ENCODE measurements at places on chromosomes 3 and 15. TPM values are rescaled to one million over a fixed set of nuclear protein-coding genes. Genes with fewer than 3 reads are reported as not detected.

DNA sequence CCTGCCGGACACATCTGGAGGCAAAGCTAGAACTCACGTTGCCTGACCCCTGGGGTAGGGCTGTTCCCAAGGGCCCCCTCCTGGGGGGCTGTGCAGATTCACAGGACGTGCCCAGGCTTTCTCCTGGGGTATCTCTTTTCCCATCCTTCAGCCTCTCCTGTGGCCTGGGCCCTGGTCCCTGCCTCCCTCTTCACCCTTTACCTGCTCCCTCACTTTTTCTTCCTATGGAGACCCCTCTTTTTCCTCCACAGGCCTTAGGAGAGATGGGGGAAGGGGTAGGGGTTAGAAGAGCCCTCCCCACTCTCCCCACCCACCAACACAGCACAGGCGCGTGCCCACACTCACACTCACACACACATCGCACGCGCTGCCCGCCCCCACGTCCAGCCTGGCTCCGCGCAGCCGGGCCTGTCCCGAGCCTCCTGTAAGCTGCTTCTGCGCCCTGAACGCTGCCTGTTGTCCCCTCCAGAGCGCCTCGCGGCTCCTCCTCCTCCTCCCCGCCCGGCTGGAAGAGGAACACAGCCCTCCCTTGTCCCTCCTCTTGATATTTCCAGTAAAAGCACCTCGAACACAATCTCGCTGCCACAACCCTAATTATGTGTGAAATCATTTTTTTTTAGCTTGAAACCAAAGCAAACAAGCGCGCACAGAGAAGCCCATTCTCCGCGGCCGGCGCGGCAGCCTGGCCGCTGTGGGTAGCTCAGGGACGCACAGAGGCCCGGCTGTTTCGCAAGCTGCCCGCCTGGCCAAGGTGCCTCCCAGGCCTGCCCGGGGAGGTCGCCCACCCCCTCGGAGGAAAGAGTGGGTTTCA lies 33.9 kb upstream of the ACAN start:
- no peak for DNase-seq

GRCh38 chr3:80017369-80017768 lies 249.6 kb upstream of the ROBO1 start:
- DNase-seq = no peak

DNA sequence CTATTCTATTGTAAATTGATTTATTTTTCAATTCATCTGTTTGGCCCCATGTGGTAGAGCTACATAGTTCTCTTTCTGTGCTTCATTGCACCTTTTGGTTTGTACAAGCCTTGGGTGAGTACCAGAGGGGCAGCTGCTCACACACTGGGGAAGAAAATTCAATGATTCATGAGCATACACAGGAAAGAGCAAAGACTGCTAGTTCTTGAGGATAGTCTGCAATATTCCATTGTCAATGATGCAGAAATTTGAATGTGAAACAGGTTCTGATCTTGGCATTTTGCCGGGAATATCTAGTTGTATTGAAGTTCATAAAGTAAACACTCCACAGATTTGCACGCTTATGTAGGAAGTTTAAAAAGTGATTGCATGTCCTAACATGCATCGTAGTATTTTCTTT lies 304.6 kb downstream of the NAALADL2 start:
- DNase-seq = no peak

- DNase-seq = no peak
These were observed 155.7 kb downstream of the NUP210 start for GRCh38 chr3:13264468-13264795.

GRCh38 chr3:189563853-189564563 lies 67.2 kb upstream of the TP63 start:
- no peak for DNase-seq

DNA sequence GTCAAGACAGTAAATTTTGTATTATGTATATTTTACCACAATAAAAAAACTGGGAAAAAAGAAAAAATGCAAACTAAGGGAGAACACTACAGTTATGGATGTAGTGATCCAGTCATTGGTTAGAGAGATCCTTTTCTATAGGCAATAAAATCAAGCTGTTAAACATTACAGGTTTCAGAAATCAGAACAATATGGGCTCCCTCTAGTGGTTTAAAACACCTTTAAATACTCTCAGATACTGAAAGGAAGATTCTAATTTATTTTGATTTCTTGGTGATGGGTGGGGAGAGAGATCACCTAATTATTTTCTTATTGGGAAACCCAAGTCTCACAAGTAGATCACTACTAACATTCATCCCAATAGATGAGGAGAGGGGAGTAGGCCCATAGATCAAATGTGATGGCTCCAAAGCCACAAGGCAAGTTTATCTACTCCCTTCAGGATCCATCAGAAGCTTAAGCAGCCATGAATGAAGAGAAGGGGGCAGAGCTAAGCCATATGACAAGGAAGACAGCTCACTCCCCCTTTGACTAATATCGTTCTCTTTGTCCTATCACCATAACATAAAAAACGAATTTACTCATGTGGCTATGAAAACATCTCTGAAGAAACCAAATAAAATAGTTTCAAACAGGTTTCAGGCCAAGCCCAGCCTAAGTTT lies 118.6 kb downstream of the ANO10 start:
- no peak for DNase-seq

DNA sequence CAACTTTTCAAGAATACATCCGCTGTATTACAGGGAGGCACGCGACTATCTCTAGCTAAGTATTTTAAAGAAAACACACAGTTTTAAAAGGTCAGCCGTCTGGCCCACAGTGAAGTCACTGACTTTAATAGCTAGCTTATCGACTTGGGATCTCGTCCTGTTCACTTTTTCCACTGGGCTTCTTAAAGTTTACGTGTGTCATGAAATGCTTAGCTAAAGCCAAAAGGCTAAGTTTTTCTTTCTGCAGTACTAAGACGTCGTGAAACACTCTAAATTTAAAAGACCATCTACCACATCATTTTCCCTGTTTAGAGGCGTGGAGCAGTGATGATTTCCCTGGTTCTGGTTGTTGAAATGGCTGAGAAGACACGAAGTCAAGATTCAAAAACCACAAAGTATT lies 27.1 kb downstream of the LRIG1 start:
- DNase-seq = no peak

DNA sequence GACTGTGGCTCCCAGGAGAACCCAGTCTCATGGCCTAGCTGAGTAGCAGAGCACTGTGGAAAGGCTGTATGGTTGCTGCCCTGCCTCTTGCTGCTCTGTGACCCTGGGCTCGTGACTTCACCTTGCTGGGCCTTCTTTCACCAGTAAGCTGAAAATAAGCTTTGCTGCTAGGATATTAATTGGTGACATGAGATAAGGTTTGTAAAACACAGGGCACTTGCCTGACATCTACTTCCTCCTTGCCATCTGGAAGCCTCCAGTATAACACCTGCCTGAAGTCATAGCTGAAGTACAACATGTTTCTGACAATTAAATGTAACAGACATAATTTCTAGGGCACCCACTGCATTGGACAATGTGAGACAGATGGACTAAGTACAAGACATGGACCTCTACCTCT lies 53.6 kb downstream of the CLEC3B start:
- no peak for DNase-seq

GRCh38 chr3:141303481-141304223 lies 64.7 kb upstream of the ZBTB38 start:
- DNase-seq = no peak

- no peak for DNase-seq
These were observed 17.8 kb downstream of the SMAD3 start for GRCh38 chr15:67083135-67083762.

DNA sequence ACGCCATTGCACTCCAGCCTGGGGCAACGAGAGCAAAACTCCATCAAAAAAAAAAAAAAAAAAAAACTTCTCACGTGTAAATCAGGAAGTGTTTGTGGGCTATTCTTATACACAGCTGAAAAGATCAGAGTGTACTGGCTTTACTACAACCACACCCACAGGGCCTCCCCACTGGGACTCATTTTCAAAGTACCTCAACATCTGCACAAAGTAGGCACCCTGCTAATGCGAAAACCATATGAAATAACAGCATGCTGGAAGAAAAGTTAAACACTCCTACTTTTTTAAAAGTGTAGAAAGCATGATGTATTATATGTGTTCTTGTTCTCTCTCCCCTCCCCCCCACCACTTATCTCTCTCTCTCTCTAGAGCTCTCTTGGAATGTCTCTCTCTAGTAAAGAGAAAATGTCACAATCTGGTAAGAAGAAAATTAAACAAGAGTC lies 11.1 kb downstream of the UACA start:
- peak; percentile 79 for DNase-seq

DNA sequence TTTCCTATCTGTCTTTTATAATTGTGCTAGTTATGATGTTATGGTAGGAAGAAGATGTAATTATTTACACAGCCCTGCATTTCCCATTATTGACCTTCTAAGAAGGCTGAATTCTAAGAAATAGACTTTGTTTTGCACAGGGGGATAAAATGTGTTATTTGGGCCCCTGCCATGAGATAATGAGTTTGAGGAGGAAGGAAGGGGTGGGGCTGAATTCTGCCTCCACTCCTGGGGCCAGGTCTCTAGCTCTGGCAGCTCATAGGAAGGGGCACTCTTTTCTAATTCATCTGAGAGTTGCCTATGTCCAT lies 69.2 kb upstream of the GOLGA8B start:
- DNase-seq = no peak

DNA sequence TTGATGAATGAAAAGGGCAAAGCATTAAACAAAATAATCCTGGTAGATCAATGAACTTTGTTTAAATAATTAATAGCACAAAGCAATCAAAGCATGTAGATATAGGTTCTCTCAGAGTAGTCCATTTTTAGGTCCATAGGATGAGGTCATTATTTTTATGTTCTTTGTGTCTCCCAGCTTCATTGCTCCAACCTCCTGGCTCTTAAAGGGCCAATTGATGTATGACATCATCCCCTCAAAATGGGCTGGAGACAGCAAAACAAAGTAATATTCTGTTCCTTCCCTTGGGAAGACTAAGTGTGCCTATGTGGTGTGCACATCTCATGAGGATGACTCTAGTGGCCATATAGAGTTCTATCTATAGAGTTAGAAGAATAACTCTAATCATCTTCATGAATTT lies 49.5 kb downstream of the HMG20A start:
- no peak for DNase-seq

- DNase-seq = no peak
These were observed 256.2 kb downstream of the RORA start for GRCh38 chr15:60972866-60973265.

DNA sequence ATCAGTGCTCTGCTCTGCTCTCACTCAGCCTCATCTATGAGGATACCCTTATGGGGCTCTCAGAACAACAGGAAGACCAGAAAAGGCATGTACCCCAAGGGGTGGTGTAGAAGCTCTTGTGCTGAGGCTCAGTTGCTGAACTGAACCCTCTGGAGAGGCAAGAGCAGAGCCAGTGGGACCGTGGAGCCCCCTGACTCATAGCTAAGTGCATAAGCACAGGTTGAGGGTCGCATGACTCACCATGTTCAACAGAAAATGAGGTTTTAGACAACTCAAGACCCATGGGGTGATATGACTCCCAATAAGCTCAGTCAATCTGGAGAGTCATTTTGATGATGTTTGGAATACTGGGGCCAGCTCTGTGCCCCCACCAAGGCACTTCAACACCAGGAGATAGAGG lies 37.3 kb downstream of the CRYGS start:
- no peak for DNase-seq

GRCh38 chr3:49278548-49278947 lies 1.5 kb upstream of the C3orf62 start:
- no peak for DNase-seq

DNA sequence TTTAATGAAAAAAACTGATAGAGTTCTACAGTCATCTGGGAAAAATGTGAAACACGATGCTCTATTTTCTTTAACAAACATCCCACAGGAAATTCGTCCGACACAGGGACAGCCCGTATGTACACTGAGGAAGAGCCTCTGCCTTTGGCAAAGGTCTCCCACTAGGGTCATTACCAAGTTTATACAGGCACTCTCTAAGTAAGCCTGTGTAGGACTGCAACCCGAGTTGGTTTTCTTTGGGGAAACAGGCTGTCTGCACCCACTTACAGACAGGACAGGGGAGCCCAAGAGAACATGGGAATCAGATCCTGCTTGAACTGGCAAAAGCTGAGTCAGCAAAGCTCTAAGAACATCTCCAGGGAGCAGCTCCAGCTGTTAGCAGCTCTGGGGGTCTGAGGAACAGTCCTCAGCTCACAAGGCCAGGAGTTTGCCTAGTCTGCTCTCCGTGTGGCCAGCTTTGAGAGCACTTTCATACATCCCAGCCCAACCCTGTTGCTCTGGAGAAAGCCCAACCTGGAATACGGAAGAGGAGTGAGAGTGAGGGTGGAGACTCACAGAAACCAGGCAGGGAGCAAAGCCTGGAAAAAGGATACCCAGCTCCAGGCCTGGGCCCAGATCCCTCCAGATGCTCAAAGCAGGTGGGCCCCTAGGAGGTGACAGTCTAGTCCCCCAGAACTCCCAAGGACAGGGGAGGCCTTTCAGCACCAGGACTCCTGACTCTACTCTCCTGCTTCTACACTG lies 1.9 kb downstream of the TBC1D2B start:
- no peak for DNase-seq

DNA sequence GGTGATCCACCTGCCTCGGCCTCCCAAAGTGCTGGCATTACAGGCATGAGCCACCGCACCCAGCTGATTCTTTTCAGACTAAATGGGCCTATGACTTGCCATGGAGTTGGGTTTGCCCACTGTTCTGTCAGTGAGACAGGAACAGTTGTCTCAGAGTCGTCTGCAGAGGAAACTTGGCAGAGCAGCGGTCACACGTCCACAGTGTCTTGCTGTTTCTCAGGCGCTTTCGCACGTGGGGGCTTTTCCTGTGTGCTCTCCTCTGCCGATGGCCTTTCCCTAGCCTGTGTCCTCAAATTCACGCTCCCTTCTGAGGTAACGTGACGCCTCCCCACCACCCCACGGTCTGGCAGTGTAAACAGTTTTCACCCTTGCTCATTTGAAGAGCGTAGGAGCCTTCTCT lies 11.3 kb downstream of the TMEM44 start:
- DNase-seq = no peak

DNA sequence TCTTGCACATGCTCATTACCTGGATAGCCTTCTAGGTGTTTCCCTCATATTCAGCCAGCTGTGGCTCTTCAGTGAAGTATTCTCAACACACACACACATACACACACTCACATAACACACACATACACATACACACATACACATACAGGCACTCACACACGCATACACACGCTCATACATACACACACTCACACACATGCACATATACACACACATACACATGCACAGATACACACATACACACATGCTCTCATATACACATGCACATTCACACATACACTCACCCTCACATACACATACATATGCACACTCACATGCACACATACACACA lies 41.2 kb downstream of the GRK7 start:
- DNase-seq = no peak

KCTD6 gene
- 6.2 TPM for total RNA-seq

C15orf62 gene
- total RNA-seq = 0.30 TPM

CORO2B gene
- 5.0 TPM for total RNA-seq

EIF4G1 gene
- 224 TPM for total RNA-seq

MAGI1 gene
- 36.6 TPM for total RNA-seq

TTLL13 gene
- 0.19 TPM for total RNA-seq

CHRD gene
- total RNA-seq = 6.5 TPM

AMIGO3 gene
- not detected for total RNA-seq

TRH gene
- total RNA-seq = not detected

Measured in left ventricle myocardium inferior (tissue), 1 donor.